ENCODE measurements at places on chromosomes 7 and 10.

DNA sequence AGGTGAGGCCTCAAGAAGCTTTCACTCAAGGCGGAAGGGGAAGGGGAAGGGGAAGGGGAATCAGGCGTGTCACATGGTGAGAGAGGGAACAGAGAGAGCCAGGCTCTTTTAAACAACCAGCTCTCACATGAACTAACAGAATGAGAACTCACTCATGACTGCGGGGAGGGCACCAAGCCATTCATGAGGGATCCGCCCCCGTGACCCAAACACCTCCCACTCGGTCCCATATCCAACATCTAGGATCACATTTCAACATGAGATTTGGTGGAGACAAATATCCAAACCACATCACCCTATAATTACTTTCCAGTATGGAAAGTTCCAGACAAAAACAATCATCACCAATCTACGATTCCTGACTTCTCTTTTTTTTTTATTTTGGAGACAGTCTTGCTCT, 22.9 kb downstream of the HIP1 start:
- no peak for DNase-seq

DNA sequence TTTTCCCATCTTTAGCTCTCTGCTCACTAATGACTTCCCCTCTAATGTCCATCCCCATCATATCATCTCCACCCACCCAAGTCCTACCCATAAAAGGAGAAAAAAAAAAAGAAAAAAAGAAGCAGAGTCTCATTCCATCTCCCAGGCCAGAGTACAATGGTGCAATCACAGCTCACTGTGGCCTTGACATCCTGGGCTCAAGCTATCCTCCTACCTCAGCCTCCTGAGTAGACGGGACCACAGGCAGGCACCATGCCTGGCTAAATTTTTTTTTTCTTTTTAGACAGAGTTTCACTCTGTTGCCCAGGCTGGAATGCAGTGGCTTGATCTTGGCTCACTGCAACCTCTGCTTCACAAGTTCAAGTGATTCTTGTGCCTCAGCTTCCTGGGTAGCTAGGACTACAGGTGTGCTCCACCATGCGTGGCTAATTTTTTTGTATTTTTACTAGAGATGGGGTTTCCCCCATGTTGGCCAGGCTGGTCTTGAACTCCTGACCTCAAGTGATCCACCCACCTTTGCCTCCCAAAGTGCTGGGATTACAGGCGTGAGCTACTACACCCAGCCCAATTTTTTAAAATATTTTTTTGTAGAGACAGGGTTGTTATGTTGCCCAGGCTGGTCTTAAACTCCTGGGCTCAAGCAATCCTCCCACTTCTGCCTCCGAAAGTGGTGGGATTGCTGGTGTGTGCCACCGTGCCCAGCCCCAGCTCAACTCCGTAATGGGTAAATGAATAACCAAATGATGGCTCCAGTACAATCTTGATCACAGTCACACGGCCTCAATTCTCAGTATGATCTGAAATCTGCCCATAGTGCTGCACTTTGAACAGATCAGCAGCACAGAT, 24.6 kb upstream of the SGMS1 start:
- DNase-seq: no peak

DNA sequence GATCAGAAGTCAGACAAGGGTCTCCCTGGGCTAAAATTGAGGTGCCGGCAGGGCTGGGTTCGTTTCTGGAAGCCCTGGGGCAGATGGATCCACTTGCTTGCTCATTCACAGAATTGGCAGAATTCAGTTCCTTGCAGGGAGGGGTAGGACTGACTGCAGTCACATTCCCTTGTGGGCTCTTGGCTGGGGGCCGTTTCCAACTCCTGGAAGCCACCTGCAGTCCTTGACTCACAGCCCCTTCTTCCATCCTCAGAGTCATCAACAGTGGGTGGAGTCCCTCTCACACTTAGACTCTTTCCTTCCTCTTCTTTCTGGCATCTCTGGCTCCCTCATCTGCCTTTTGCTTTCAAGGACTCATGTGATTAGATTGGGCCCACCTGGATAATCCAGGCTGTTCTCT, 54.6 kb upstream of the NANOS1 start:
- DNase-seq: no peak

- no peak for DNase-seq
These were observed 30.5 kb upstream of the SFTPD start for GRCh38 chr10:79979310-79979975.

GRCh38 chr10:61640856-61641255, 21.9 kb upstream of the CABCOCO1 start:
- DNase-seq: no peak

DNA sequence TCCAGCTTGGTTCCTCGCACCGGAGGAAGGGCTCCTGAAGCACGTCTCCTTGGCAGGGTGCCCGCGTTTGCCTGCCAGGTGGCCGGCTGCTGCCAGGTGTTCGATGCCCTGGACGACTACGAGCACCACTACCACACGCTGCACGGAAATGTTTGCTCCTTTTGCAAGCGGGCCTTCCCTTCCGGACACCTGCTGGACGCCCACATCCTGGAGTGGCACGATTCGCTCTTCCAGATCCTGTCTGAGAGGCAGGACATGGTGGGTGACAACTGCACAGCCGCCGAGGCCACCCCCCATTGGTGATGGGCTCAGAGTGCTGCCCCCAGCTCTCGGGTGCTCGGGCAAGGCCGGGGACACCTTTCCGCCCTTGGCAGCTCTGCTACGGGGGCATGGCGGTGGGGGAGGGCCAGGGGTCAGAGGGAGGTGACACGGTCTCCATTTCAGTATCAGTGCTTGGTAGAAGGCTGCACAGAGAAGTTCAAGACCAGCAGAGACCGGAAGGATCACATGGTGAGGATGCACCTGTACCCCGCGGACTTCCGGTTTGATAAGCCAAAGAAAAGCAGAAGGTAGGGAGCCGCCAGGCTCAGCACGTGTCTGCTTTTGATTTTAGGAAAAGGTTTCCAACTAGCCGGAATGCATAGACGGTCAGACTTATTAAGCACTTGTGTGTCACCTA, 1.1 kb downstream of the ZNF511 start:
- no peak for DNase-seq

DNA sequence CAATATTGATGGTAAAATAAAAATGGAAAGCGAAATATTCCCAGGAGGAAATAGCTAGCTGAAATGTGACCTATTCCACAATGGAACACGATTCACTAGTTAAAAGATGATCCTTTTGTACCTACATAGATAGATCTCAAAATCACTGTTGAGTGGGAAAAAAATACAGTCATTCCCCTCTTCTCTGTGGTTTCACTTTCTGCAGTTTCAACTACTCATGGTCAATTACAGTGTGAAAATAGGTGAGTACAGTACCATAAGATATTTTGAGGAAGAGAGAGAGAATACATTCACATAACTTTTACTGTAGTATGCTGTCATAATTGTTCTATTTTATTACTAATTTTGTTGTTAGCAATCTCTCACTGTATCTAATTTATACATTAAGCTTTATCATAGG, 56.0 kb upstream of the COL13A1 start:
- DNase-seq: no peak

DNA sequence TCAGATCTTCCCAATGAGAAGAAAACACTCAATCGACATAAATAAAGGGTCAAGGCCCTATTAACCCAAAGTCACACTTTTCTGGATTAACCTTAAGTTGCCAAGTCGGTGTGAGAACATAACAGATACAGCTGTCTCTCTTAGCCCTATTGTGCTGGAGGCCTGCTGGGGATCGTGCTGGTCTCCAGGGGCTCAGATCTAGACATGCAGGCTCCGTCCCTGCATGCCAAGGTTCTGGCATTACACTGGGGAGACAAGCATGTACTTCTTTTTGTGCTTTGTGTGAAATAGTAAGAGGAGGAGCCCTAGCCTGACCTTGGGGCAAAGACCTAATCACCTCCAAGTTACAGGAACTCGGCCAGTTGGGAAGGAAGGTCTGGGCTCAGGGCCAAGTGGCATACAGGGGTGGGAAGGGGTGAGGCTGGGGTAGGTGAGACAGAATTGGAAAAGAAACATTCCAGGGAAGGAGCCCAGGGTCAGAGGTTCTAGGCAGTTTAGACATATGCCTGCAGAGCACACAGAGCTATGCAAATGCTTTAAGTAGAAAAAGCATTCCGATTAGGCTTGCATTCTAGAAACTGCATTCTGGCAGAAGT, 216.4 kb downstream of the HECW1 start:
- no peak for DNase-seq

DNA sequence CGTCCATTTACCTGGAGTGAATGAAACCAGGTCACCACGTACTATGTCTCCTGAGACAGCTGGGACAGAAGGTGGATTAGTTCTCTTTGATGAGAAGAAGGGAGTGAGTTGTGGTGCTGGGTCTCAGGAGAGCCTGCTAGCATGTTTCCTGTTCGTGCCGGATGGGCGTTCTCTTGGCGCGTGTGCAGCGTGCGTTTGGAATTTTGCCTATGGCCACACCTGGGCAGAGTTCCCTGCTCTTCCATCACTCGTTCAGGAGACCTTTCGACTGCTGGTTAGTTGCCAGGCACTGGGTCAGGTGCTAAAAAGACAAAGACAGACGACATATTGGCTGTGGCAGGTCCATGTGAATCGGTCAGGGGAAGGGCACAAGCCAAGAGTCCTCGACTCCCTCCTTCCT, 90.3 kb downstream of the TRRAP start:
- no peak for DNase-seq

GRCh38 chr7:148722340-148723165, 23.9 kb downstream of the CUL1 start:
- no peak for DNase-seq

GRCh38 chr10:29643771-29644501, 9.2 kb upstream of the SVIL start:
- DNase-seq: no peak

DNA sequence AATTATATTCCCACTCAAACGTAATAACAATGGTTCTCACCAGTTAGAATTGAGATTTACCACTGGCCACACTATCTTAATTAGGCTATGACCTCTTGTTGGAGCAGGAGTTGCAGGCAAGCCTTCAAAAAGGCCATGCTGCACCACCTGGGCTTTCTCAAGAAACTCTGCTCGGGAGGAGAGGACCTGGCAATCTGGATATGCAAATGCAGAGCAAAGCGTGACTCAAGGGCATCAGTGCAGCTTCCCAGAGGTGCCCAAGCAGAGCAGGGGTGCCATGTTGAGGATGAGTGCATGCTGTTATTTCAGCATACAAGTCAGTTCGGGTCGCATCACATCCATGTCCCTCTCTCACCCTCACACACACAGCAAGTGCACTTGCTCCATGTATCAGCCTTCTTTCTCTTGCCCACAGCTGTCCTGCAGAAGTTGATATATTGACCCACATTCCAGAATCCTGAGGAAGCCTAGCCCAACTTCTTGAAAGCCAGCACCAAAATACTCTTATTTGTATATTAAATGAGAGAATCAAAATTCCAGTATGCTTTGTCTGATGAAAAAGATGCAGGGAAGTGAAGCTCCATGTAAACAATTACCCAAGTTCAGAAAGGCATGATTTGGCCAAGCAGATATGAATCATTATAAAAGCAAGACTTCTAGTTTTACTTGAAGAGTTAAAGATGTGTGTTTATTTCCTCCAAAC, 55.7 kb upstream of the IL6 start:
- no peak for DNase-seq

DNA sequence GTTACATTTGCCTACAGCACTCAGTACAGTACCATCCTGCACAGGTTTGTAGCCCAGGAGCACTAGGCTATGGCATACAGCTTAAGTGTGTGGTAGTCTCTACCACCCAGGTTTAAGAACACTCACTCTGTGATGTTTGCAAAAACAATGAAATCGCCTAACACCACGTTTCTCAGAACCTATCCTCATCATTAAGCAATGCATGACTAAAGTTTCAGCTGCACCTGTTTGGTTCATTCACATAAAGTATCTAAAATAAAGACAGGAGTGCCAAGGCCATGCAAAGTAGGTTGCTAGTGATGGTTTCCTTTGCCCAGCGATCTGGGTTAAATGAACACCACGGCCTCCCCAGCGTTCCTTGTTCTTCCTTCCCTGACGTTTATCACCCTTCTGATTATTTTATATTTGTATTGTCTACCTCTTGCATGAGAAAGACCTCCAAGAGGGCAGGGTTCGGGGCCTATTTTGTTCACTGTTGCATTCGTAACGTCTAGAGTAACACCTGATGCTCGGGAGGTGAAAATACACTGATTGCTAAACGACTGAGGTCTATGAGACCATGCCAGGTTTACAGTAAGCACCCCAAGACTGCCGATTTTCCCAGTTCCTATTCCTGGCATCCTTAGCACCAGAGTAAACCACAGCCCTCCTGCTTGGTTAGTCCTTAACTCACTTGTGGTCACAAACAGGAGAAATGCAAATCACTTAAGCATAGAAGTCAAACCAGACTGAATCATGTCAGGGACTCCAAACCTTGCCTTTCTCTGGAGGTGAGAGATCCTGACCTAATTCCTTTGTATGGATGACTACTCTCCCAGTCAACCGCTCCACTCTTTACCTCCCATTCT, 204.1 kb upstream of the NFE2L3 start:
- DNase-seq: no peak

- no peak for DNase-seq
These were observed 2.1 kb upstream of the H2AZ2 start for GRCh38 chr7:44849885-44850544.

GRCh38 chr10:133335246-133336117, 1.2 kb downstream of the CALY start:
- peak; percentile 57 for DNase-seq

GRCh38 chr10:4755286-4755989, 70.6 kb upstream of the AKR1E2 start:
- DNase-seq: no peak

DNA sequence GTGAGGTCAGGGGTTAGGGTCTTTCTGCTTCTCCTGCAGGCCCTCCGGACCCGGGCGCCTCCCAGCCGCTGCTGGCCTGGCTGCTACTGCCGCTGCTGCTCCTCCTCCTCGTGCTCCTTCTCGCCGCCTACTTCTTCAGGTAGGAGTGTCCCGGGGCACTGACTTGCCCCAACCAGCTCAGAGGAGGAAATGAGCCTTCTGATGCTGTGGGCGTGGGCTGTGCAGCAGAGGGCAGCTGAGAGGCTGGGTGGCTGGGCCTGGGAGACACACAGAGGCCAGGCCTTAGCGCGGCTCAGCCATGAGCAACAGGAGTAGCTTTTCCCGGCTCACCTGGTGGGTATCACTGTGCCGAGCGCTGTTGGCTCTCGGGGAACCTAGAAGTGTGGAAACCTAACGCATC, 78.9 kb downstream of the MKI67 start:
- peak; percentile 78 for DNase-seq

GRCh38 chr10:44384601-44385025, 284 bp downstream of the CXCL12 start:
- no peak for DNase-seq

DNA sequence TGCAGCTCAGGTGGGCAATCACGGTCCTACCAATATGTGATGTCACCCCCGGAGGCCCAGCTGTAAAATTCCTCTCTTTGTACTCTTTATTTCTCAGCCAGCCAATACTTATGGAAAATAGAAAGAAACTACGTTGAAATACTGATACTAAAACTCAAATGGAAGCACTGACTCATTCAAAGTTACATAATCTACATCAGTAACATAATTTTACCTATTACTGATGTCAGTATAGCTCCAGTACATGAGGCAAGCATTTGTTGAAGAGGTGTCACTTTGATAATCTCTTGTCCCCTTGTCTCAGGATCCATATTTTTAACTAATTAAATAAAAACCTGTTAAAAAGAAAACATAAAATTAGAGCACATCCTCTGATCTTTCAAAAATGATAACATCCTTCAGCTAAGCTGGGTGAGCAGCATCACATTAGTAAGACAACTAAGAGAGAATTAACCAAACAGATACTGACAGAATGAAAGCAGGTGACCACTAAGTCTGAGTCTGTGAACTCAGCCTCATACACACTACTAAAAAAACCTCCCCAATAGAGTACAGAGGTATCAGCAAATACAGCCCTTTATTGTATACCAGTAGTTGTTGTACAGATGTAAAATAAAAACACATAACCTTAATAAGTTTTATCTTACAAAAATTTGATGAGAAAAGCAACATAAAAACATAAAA, 17.6 kb downstream of the SLC25A40 start:
- DNase-seq: no peak
